ENCODE measurements at places on chromosomes 3 and 15.

GRCh38 chr3:141250828-141251227, 19.2 kb downstream of the PXYLP1 start:
- DNase-seq, result no peak

DNA sequence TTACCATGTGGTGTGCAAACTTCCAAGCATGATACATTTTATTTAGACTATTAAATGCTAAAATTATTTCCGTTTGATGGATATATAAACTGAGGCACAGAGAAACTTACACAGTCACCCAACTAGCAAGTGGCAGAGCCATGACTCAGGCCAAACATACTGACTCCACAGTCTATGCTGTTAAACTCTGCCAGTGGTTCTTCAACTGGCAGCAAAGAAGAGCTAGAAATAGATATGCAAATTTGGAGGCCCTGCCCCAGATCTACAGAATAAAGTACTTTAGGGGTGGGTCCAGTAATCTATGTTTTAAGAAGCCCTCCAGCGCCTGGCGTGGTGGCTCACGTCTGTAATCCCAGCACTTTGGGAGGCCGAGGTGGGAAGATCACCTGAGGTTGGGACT, 400.0 kb downstream of the FOXP1 start:
- no peak for DNase-seq

GRCh38 chr3:121768452-121768851, 18.9 kb upstream of the GOLGB1 start:
- DNase-seq, result no peak

GRCh38 chr3:195893516-195893915, 14.8 kb downstream of the TNK2 start:
- DNase-seq, result no peak

DNA sequence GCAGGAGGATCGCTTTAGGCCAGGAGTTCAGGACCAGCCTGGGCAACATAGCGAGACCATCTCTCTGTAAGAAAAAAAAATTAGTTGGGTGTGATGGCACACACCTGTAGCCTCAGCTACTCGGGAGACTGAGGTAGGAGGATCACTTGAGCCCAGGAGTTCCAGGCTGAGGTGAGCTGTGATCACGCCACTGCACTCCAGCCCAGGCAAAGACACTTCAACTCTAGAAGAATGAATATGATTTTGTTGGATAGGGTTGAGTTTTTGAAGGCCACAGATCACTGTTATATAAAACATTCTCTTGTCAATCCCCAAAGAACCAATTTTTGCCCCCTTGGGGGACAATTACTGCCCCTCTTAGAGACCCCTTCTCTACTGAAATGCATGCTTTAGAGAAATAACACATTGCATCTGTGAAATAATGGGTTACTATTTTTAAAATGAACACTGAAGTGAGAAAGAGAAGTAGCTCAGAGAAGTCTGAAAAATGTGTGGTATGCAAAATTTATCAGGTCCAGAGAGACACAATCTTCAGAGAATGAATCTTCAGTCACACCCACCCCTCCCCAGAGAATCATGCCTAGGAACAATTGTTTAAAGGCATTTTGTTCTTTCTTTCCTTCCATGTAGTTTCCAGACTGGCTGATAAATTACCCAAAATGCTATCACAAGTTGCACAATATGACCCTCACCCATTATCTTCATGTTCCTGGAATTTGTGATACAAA, 42.7 kb downstream of the METTL6 start:
- no peak for DNase-seq

DNA sequence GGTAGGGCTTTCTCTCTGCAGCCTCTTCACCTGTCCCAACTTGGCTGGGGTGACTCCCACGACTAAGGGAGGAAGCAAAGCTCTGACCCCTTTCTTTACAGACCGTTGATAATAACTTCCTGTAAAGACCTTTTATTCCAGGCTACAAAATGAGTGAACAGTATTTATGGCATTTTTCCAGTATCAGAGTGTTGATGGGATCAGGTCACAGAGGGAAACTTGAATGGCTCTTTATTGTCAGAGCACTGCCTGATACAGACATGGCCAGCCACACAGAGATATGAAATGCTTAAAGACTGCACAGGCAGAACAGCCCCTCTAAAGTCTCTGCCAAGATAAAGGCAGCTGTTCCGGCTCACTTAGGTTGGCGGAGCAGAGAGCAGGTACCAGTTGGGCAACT, 1033.9 kb upstream of the NR2F2 start:
- no peak for DNase-seq

DNA sequence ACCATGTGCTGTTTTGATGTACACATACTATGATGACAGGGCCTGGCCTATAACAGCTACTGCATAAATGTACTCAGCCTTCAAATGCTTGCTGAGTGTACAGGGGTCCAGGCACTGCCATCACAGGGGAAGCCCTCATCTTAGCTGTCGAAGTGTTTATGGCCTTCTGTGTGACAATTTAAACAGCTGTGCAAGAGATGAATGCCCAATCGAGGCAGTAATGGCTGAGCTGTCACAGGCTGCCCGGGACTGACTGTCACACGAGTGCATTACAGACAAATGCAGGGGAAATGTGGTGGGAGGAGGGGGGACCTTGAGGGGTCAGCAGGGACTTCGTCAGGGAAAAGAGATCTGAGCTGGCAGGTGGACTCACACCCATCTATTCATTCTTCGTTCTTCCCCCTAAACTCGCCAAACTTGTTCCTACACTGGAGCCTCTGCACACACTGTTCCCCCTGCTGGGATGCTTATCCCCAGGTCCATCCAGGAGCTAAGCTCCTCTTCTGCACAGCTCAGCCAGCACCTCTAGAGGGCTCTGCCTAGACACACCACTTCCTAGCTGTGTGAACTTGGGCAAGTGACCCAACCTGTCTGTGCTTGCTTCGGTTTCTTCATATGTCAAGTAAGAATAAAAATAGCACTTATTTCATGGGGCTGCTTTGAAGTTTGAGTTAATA, 156.2 kb upstream of the IQSEC1 start:
- DNase-seq, result peak; percentile 37

DNA sequence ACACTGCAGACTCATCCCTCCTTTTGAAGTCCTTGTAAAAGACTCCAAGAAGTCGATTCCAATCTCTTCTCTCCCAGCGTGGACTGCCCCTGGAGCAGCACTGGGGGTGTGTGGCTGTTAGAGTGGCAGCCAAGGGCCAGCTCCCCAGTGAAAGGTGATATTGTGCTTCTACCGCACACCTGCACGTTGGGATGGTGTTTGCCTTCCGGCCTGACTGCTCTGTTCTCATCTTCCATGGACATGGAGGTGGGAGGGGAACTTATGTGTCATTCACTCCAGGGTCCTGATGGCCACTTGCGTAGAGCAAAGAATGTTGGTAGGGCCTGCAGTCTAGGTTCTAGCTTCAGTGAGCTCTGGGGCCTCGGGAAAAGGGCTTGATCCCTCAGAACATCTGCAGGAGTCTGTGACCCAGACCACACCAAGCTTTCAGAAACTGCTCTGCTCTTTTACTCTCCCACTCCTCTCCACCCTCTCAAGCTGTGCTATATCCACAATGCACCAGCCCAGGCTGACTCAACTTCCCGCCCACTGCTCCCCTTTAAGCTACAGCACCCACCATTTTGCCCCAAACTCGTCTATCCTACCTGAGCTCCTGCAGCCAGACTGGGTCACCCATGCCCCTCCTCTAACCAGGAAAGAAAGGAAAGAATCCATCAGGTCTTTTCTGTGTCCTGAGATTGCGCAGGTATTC, 31.3 kb downstream of the LIPC start:
- DNase-seq, result peak; percentile 44

DNA sequence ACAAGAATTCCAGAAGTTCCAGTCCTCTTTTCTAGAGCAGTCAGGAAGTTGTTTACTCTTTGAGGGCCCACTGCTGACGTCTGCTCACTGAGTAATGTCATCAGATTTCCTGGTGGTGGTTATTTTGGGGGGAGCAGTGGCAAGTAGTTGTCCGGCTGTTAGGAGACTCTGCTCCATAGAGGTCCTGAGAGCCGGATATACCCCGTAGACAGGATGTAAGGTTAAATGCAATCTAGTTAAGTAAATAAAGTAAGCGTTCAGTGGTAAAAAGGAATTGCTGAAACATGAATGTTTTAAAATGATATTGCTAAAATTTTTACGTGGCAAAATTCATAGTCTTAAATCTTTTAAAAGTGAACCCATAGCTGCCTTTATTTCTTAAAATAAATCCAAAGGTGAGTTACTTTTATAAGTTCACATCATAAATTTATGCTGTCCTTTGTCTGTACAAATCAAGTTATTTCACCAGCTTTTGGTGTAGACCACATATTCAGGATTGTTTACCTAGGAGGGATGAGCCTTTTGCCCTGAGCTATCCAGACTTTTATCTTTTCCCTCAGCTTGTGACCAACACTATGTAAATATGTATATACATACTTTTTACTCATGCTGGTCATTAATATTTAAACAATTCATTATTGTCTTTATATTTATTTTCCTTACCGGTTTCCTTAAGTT, 65.8 kb downstream of the PDE8A start:
- peak; percentile 95 for DNase-seq

All from HepG2 (cell line).